ENCODE measurements at places on chromosomes 4 and X.
A peak's percentile ranks its signal among the peaks of the same experiment; 100 is the strongest.

DNA sequence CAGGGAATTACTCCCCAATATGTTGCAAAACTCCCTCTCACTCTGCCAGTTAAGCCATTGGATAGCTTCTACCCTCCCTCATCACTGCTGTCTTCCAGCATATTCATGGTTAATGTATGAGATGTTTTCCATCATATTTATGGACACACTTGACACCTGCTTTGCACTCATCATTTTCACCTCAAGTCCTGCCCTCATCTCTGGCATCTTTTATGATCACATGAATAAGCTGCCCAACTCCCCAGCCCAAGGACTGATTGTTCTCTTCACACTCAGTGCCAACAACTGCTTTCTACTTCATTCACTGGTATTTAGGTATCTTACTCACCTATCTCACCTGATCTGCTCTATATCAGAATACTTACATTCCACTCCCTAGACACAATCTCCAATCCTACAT, 131.1 kb upstream of the TTC29 start:
- DNase-seq = no peak

DNA sequence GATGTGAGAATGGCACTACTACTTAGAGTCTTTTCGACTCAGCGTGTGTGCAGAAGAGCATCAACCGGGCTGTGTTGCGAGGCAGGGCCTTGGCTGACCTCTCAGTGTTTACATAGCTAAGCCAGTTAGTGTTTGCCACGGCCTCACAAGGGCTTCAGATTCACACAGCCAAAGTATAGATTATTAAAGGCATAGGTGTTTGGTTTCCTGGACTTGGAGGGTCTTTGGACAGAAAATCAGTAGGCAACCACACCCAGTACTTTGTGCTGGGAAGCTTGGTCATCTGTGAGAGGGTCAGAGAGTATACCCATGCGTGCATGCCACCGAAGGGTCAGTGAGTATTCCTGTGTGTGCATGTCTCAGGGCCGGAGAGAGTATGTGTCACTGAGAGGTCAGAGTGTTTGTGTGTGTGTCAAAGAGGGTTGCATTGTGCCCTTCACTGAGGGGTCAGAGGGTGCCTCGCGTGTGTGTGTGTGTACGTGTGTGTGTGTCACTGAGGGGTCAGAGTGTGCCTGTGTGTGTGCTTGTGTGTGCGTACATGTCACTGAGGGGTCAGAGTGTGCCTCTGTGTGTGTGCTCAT, 69.7 kb upstream of the MSANTD1 start:
- DNase-seq = no peak

- no peak for DNase-seq
Measured at GRCh38 chrX:1261285-1261684, 7.3 kb upstream of the CSF2RA start.

DNA sequence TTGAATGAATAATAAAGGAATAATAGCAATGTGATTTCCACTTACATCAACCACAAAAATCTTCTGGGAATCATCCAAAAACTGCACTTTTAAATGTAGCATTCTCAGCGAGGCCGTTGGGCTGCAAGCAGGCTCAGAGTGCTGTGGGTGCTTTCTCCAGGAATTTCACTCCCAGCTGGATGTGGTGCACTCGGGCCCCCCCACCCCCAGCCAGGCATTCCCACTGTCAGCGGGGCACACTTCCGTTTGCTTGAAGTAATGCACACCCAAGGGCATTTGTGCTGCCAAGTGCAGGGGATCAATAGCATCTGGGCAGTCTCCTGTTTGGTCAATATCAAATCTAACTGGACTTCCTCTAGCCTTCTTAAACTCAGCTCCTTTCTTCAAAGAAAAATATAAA, at the start of gene FRMD7:
Gene FRMD7, minus strand, starts transcription at position 278 of the 400 bp plus-strand sequence. Its CDS starts 176 bp downstream, at position 102.
- no peak for DNase-seq

DNA sequence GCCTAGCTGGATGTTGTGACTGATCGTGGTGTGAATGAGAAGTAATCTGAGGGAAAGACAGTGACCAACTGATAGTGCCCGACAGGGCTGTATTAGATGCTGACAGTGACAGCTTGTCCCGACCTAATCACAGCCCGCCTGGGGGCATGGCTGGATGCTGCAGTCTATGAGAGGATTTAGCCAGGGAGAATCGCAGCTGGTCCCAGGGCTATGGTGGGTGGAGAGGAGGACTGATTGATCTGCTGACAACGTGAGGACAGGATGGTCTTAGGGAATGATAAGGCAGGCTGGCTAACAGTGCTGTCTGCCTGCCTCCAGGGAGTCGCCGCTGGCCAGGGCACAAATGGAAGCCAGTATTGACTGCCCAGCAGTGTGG, 621 bp upstream of the SUV39H1 start:
- no peak for DNase-seq

DNA sequence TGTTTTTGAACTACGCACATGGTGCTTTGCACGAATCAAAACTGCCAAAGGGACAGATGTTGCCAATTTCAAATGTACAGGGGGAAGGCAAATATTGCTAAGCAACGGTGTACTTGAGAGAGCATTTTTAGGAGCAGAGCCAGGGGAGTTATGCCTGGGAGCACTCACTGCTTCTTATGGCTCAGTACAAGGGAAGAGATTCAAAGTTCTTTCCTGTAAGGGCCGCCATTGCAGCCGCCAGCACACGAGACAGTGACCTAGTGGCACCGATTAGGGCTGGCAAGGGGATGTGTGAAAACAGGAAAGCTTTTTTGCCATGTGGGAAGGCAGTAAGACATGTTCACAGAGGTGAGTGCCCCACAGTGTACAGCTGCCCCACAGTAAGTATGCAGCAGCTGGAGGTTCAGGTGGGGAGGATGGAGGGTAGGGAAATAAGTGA, 133.8 kb downstream of the AFF1 start:
- peak; percentile 89 for DNase-seq

DNA sequence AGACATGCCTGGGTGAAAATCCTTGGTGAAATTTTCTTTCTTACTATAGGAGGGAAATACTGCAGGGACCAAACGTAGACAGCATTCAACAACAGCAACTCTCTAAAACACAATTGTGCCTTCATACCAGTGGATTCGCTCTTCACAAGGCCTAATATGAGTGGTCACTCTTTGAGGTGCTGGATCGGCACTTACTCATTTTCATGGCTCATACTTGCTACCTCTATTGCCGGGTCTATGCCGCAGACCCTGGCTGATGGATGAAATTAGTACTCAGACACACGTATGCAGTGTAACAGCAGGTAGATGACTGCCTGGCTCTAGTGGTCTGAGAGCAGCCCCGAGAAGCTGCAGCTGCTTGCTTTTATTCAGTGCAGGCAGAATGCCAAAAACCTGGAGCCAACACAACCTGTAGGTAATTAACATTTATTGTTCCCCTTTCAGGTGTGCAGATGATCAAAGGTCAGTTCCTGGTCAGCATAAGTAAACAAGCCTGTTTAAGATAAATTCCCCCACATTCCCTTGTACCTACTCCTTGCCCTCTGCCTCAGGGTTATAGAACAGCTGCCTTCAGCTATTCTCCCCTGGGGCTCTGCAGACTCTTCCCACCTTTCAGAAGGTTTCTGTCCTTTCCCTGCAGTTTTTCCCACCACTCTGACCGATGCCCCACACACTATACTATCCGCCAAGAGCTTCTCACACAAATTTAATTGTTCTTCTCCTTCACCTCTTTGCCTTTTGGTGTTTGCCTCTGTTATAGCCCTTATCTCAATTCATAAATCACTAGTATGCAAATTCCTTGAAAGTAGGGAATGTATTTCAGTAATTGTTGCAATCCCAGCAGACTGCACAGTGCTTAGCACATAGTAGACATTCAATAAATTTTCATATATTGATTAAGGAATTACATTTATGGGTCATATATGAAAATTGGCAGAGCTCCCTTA, 210.0 kb downstream of the SPANXN3 start:
- DNase-seq = no peak

All from DMS 273 treated with DMSO at 0.1 percent for 48 hours (cell line).